ENCODE measurements at places on chromosomes 1 and 21. TPM values are rescaled to one million over a fixed set of nuclear protein-coding genes. Genes with fewer than 3 reads are reported as not detected.

Gene SLC6A17
- 2.1 TPM for polyA plus RNA-seq

Gene ZNF326
- polyA plus RNA-seq, result 8.8 TPM

Gene LCE1E
- polyA plus RNA-seq, result not detected

Gene TSNAX
- 16.4 TPM for polyA plus RNA-seq

Gene NEK2
- polyA plus RNA-seq, result 0.05 TPM

Gene HSD3B2
- not detected for polyA plus RNA-seq

Gene PLPPR5
- 0.19 TPM for polyA plus RNA-seq

Gene FAM163A
- polyA plus RNA-seq, result 0.15 TPM

Gene HSPG2
- polyA plus RNA-seq, result 53.9 TPM

Gene GJB3
- 0.15 TPM for polyA plus RNA-seq

Gene ETNK2
- polyA plus RNA-seq, result 15.5 TPM

Gene SVBP
- polyA plus RNA-seq, result 25.5 TPM

Data from pancreas (tissue), 10 donors.